Kasumi-1 (cell line): ENCODE measurements at places on chromosomes 3 and 15.

GRCh38 chr15:40594429-40594836 lies 384 bp downstream of the KNL1 start:
- DNase-seq: no peak

DNA sequence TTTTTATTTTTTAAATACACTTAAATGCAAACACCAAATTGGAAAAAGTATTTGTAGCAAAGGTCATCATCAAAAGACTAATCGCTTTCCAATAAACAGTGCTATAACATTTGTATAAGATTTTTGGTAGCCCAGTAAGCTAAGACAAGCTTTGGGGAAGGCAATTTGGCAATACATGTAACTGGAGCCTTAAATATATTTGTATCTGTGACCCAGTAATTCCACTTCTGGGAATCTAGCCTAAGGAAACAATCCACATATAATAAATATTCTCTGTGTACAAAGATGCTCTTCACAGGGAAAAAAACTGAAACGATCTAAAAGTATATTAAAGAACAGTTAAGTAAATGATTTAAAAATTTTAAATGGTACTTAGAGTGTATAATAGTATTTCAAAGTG lies 65.5 kb upstream of the TJP1 start:
- no peak for DNase-seq

DNA sequence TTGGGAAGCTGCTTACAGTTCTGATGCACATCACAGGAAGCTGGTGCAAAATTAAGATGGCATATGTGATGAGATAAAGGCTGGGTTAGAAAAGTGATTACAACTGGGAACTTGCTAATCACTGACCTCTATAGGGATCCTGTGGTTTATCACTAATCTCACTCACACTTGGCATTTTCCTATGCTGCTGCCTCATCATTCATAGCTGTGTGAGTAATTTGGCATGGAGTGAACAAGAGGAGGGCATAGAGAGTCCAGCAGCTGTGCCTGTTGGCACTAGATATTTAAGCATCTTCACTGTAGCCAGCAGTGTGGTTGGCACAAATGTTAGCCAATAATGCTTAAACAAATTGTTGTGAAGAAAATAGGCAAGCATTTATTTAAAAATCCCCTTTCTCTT lies 217.7 kb upstream of the CGNL1 start:
- DNase-seq: no peak

- DNase-seq: peak; percentile 36
Observed at GRCh38 chr15:95972041-95972553, 358.4 kb upstream of the NR2F2 start.

GRCh38 chr15:50911001-50911400 lies 2.5 kb downstream of the AP4E1 start:
- DNase-seq: peak; percentile 9

DNA sequence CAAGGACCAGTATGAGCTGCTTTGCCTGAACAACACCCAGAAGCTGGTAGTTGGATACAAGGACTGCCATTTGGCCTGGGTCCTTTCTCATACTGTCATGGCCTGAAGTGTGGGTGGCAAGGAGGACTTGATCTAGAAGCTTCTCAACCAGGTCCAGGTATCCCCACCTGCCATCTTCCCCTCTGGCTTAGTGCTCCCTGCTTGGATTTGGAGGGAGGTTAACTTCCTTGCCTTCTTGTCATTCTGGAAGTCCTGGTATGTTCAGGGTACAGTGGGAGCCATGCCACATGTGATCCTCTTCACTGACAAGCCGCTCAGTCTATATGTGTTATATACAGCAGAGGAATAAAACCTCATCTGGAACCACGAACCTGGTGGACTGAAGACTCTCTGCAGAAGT lies 37.7 kb upstream of the TOPBP1 start:
- DNase-seq: no peak

- DNase-seq: no peak
Observed at GRCh38 chr15:40011303-40011702, 27.7 kb downstream of the SRP14 start.

DNA sequence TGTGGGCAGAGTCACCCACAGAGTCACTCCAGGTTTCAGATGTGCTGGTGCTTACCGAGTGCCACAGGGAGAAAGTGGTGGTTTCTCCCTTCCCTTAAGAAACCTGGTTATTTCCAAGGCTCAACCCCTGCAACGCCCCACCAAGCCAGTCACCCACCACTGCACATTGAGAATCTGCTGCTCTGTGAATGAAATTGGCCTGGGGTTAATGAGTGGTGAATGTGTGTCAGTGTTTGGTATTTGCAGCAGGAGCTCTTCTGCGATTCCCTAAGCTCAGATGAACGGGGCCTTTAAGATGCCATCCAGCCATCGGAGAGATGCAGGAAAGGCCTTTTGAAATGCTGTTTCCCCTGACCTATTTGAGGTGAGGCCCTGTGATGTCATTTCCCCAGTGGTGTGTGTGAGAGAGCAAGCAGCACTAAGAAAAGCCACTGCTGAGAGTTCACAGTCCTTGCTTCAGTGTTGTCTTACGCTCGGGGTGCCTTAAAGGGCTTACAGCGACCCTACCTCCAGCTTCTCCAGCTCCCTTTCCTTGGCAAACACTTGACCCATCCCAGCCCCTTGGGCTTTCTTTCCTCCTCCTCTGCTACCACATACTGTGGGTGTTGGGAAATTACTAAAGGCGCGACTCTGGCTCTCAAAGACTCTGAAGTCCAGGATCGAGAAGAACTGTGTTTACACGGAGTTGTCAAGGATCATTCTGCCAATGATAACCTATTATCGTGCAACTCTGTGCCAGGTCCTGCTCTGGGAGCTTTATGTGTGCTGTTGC lies 68.9 kb downstream of the SMAD3 start:
- DNase-seq: peak; percentile 25

DNA sequence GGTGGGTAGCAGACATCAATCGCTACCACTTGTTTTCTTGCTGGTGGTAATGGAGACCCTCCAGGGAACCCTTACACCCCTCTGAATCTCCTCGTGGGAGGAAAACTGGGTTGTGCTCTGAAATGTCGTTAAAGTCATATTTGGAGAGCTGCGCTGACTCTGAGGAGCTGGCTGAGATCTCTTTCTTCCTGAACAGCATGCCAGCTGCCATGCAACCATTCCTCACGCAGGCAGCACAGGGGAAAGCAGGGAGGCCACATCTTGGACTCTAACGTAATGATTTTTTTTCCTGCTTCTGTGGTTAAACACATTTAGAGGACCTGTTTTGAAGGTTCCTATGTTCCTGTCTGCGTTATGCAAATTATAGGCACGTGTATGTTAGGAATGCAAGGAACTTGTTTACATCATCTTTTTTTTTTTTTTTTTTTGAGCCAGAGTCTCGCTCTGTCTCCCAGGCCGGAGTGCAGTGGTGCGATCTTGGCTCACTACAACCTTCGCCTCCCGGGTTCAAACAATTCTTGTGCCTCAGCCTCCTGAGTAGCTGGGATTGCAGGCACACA lies 156.7 kb downstream of the TJP1 start:
- DNase-seq: no peak

DNA sequence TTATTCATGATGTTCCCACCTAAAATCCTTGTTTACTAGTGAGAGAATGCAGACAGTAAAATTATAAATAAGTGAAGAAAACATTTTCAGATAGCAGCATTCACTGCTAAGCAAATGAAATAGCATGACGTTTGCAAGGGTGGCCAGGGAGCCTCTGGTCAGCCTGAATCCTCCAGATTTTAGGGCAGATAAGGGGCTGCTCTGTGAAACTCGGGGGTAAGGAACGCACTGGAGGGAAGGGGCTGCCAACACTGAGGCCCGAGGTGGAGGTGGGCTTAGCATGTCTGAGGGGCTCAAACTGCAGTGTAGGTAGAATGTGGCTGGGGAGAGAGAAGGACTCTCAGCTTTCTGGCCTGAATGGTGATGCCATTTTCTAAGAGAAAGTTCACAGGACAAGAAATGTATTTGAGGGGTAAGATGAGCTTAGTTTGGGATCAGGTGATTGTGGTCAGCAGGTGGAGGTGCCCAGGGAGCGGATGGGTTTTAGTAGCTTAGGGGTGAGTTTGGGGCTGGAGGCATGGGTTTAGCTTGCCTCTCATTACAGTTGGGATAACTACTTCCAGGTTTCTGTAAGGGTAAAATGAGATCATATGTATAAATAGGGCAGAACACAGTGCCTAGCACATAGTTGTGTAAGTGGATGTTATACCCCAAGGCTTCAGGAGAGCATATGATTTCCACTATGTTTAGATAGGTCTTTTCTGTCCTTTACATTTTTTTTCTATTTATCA lies 20.5 kb downstream of the GPR171 start:
- DNase-seq: no peak

DNA sequence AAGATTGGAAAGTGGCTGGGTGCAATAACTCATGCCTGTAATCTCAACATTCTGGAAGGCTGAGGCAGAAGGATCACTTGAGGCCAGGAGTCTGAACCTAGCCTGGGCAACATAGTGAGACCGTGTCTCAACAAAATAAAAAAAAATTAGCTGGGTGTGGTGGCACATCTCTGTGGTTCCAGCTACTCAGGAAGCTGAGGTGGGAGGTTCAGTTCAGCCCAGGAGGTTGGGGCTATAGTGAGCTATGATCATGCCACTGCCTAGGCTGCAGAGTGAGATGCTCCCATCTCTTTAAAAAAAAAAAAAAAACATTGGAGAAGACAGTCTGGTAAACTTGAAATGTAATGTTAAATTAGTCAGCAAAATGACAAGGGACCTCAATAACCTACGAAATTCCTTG lies 57.9 kb downstream of the STAG1 start:
- DNase-seq: no peak

DNA sequence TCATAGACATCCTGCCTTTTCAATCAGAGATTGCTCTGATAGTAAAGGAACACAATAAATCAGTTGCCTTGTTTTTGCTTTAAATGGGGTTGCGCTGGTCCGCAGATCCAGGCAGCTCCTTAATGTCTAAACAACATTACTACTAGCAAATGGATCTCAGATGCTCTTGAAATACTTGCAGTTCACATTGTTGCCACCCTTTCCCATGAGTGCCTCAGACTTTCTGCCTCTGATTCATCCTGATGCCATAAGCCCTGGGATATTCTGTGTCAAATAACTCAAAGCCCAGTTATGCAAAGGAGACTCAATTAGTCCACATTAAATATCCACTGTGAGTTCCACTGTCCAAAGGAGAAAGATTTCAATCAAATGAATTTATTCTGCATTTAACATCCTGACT lies 196.7 kb downstream of the PLCH1 start:
- no peak for DNase-seq

DNA sequence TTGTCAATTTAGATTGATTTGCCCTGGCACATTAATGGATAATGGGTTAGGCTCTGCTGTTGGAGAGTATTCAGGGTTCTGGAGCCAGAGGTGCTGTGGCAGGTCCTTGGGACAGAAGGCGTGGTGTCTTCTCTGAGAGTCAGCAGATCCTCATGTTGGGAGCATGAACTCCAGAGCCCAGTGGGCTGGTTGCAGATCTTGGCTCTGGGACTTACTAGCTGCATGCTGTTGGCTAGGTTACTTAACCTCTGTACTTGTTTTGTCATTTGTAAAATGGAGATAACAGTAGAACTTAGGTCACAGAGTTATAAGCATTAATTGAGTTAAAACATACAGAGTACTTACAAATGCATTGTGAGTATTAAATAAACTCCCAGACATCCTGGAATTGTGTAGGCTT lies 77.6 kb downstream of the CCK start:
- DNase-seq: no peak

DNA sequence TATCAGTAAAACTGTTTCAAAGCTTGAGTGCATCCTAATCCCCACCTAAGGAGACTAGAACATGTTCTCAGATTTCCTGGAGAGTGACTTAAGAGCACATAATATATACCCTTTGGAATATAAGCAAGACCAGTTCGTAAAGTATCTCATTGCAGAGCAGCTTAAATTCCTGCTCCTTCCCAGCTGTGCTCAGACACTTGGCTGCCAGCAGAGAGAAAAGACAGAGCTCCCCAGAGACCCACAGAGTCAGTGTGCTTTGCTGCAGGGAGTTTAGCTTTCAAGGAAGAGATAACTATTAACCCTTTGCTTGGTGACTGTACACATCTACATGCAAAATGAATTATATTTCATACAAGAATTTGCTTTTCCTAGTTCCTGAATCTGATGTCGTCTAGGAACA lies 338.1 kb upstream of the ARHGEF26 start:
- no peak for DNase-seq

GRCh38 chr3:32240159-32240545 lies 1.7 kb downstream of the CMTM8 start:
- peak; percentile 80 for DNase-seq

- no peak for DNase-seq
Observed at GRCh38 chr3:133038731-133039375, 662 bp downstream of the TMEM108 start.

- no peak for DNase-seq
Observed at GRCh38 chr3:14194865-14195264, 16.2 kb downstream of the LSM3 start.

DNA sequence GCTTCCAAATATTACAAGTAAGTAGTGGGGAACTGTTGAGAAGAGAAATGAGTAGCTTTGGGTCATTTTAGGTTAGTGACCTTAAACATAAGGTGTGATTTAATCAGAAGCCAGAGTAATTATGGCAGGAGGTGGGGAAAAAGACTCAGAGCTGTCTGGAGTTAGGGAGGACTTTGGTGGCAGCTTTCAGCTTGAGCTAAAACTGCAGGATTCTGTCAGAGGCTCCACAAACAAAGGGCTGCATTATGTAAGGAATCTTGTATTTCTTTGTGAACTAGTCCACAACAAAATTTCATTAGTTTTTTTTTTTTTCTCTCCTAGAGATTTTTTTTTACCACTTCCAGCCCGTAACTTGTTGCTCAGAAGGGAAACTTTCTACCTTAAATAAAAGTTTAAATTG lies 345.3 kb downstream of the TIGIT start:
- no peak for DNase-seq

- DNase-seq: no peak
Observed at GRCh38 chr3:152226176-152226575, 42.6 kb upstream of the MBNL1 start.

DNA sequence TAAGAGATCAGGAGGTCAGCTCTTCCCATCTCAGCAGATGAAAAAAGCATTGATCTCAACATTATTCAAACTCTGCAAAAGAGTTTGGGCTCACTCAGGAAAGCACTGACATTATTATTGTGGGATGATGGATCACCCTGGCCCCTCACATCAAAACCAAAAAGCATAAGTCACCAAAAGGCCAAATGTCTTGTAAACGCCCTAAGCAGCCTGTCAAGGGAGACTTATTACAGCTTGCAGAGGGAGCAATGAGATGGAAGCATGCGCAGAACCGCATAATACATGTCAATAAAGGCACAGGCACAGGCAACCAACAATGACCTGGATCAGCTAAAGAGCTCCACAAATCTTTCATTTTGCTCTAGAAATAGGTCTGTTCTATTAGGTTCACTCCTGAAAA lies 4.6 kb downstream of the FSIP1 start:
- no peak for DNase-seq

DNA sequence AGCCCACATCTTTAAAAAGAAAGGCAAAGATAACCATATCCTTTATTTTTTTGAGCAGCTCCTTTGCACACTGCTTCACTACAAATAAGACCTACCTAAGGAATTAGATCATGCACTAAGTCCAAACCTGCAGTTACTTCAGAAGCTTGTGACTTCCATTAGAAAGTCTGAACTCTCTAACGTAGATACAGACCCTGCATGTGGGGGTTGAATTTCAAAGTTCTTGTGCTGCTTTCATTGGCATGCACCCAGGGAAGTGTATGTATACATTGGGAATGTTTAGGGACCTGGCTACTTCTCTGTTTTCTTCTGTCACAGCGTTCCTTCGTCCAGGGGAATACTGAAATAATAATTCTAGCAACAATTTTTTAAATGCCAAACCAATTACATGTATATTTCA lies 185.2 kb upstream of the IL12A start:
- DNase-seq: no peak

GRCh38 chr15:63969652-63970421 lies 76.4 kb downstream of the DAPK2 start:
- peak; percentile 33 for DNase-seq
